ENCODE measurements at places on chromosomes 5 and 9. TPM values are rescaled to one million over a fixed set of nuclear protein-coding genes. Genes with fewer than 3 reads are reported as not detected.

RLN2 gene
- total RNA-seq = not detected

GRCh38 chr9:113247640-113248039 lies 26.3 kb downstream of the SLC31A1 start:
- no peak for ATAC-seq

GRCh38 chr9:134333874-134334581 lies 7.8 kb downstream of the RXRA start:
- ATAC-seq = no peak

DNA sequence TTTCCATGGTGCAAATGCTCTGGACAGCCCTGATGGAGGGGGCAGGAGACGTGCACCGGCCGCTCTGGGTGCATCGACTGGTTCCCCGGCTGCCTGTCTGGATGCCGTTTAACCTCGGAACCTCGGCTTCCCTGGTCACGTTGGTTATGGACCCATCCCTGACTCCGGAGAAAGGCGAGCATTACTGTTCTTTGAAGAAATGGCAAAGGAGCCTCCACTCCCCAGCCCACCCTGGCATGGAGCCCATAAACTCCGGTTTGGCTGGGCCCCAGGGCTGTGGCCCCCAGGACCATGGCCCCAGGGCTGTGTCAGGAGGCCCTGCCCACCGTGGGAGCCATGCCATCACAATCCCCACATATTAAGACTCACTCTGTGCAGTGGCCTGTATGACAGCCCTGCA lies 28.9 kb downstream of the DBH start:
- no peak for ATAC-seq

GRCh38 chr5:53031695-53032096 lies 42.5 kb downstream of the ITGA2 start:
- ATAC-seq = no peak

- ATAC-seq = no peak
Measured at GRCh38 chr5:176671890-176672747, 24.8 kb downstream of the TSPAN17 start.

- no peak for ATAC-seq
Measured at GRCh38 chr5:766666-767431, 17.7 kb downstream of the ZDHHC11B start.

PTPDC1 gene
- 10.6 TPM for total RNA-seq

TYRP1 gene
- total RNA-seq = not detected

GRCh38 chr9:107136296-107136695 lies 146.8 kb upstream of the RAD23B start:
- no peak for ATAC-seq

EFNA5 gene
- total RNA-seq = 4.4 TPM

Data from gastroesophageal sphincter (tissue), 4 donors.